Epithelial cell of prostate (primary cell): ENCODE measurements at places on chromosomes 12 and 14.

DNA sequence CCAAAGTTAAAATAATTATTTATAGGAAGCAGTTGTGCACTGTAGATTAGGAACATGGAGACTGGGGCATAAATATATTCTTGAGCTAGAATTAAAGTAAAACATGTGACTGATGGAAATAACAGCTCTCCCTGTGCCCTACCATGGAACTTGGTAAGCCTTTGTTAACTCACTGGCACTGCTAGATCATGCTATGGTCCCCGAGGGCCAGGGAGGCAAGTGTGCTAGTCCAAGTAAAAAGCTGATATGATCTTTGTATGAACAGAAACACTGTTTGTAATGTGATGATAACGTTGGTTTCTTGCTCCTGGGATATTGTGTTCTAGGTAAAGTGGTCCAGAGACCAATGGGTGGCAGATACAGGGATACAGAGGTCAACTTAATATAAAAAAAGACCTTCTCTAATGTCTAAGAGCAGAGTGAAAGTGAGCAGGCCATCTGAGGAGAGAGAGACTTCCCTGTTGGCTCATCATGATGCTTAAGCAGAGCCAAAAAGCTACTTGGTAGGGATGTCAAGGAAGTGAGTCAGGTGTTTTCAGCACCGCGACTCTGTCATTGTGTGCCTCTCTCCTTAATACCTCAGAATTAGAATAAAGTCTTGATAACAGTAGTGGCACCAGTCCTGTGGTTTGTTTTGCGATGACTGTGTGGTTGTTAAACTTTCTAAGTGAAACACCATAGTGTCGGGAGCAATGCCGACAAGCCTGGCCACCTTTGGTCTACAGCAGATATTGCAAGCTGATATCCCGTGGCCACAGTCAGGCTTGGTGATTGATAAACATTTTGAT lies 27.6 kb downstream of the BICD1 start:
- DNase-seq: no peak

- no peak for DNase-seq
Measured at GRCh38 chr14:51544901-51545300, 106.8 kb upstream of the FRMD6 start.

DNA sequence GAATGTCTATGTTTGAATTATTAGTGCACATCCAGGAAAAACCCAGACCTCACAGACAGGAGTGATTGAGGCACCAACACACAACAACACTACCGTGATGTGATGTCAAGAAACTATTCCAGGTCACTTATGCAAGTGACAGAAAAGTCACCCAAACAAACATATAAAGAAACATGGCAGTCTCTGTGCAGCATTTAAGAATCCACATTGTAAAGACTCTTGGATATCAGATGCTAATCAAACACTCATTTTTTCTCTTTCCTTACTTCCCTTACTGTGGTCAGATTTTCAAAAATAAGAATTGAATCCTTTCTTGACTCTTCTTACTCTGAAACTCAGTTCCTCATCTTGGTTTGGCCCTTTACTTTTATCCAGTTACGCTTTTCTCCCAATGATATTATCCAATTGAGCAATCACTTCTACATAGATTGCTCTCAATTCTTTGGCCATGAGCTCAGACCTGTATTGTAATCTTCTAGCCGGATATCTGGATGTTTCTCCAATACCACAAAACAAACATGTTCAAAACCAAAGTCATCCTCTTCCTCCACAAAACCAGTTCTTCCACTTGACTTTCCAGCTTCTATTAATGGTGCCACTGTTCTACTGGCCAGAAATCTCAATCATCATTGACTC lies 115.4 kb downstream of the DUSP6 start:
- DNase-seq: peak; percentile 93

DNA sequence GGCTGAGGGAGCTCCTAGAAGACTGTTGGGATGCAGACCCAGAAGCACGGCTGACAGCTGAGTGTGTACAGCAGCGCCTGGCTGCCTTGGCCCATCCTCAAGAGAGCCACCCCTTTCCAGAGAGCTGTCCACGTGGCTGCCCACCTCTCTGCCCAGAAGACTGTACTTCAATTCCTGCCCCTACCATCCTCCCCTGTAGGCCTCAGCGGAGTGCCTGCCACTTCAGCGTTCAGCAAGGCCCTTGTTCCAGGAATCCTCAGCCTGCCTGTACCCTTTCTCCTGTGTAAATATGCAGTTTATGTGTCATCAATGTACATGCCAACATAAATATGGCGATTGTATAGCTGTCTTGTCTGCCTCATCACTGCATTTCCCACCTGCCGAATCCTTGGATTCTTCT lies 7.5 kb downstream of the AMHR2 start:
- DNase-seq: no peak

DNA sequence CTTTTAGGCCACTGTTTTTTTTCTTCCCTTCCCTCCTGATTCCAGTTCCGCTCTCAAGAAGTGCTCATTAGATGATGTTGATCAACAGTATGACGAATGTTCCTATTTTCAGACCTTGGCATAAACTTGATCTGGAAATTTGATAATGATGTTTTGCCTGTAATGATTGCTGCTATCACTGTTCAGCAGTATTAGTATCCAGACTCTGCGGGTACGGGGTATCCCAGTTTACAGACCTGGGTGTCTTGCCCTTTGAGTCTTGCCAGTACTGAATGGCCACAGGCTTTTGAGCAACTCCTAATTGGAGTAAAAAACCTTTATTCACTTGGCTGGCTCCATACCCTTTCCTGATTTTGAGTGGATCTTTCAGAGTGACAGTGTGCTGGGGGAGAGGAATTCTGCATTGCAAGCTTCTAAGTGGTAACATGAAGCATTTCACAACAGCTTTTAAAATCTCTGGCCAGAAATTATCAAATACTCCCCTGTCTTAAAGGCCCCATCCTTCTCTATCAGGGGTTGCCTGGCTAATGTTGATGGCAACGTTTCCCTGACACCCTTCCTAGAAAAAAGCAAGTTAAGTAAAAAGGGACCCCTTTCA lies 5.9 kb upstream of the ASB8 start:
- DNase-seq: no peak
